Epithelial cell of esophagus (primary cell): ENCODE measurements at places on chromosomes 5 and 9.

DNA sequence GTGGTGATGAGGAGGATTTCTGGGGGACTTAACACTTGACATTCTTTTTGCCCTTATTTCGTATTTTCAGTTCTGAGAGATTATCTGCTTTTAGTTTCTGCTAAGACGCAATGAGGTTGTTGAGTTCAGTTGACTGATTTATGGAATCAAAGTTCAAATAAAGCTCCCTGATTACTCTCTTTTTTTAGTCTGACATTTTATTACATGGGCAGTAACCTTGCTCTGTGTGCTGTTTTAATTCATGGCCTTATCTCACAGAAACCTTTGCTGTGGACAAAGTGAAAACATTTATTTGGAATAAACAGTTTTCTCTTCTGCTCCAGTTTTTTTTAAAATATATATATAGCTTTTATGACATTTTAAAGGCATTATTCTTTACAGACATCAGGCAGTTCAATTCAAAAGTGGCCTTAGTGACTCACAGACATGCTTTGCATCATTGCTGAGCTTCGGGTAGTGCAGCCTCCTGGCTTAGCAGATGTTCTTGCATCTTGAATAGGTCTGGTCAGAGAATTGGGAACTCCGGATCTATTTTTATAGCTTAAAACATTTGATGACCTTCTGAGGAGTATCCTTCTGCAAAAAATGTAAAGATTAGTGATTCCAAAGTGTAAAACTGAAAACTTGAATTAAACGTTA, 162.9 kb downstream of the FAM170A start:
- peak; percentile 15 for DNase-seq

GRCh38 chr5:135105105-135105484, 71.1 kb upstream of the PITX1 start:
- DNase-seq = no peak

DNA sequence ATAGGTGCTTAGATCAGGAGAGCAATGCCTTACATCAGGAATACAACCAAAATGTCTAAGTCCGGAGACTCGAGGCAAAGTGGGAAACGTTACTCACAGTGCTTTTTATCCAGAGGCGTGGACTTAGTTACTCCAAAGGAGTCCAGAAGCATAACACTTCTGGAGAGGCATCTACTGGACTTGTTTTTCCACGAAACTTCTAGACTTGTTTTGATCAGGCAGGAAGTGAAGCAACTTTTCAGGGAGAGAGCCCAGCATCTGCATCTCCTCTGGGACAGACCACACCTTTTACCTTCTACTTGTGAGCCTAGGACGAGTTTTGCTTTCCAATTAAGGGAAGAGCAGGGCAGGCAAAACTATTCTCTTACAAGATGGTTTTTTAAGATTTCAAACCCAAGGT, 1.2 kb upstream of the TJP2 start:
- DNase-seq = peak; percentile 88

DNA sequence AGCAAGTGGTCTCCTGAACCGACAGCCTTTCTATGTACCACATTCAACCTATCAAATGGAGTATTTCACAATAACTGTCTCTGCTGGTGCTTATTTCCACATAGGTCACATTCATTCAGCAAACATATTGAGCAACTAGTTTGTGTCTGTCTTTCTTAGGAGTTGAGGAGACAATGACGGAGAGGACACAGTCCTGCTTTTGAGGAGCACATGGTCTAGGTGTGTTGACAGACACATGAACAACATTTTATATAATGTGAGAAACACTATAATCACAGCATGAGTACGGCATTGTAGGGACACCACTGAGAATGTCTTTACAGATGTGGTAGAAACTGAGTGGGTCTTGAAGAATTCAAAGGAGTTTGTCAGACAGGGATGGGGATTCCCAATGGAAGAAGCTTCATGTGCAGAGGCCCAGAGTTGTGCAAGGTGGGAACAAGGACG, 28.5 kb downstream of the NFIL3 start:
- DNase-seq = peak; percentile 90

- peak; percentile 45 for DNase-seq
Observed at GRCh38 chr5:18881615-18882014, 1106.4 kb downstream of the CDH18 start.

DNA sequence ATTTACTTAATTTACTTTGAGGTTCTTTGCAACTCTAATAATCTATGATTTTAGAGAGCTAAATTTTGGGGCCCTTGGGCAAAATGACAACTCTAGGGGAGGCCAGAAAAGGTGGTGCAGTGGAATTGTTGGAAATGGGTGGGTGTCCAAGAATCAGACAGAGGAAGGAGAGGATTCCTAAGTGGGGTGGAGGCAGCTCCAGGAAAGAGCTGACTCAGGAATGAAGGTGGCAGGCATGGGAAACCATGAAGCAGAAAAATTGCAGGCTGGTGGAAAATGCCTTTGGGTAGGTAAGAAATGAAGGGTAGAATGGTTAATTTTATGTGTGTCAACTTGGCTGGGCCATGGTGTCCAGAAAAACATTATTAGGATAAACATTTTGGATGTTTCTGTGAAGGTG, 248.5 kb upstream of the TUT7 start:
- DNase-seq = peak; percentile 21

- no peak for DNase-seq
Observed at GRCh38 chr9:14813336-14814248, 91.1 kb upstream of the CER1 start.

DNA sequence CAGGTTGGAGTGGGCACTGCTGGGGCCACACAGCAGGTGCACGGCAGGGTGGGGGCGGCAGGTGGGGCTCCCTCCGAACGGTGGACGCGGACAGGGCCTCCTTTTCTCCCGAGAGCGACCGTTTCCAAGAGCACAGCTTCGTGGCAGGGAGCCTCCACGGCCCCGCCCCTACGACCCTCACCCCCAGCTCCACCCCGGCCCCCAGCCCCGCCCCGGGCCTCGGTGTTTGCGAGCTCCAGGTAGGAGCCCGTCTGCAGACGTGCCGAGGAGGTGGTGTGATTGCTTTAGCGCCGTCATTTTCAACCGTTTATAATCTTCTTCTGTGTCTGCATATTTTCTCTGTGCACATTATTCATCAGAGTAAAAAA, 8.8 kb downstream of the GRIN1 start:
- no peak for DNase-seq

DNA sequence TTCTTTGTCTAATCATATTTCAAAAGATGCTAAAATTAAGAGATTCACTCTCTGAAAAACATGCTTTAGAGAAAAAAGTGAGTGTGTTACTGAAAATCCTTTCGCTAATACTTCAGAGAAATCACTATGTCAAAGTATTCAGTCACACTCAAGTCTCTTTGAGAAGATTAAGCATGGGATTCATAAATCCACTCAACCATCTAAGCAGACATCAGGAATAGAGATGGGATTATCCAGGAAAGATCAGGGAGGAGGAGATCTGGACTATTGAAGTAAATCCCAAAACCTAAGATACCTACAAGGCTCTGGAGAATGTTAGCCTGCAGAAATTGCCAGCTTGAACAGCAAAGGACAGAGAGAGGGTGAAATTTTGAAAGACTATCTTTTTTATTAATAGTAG, 317.2 kb upstream of the ACO1 start:
- no peak for DNase-seq

DNA sequence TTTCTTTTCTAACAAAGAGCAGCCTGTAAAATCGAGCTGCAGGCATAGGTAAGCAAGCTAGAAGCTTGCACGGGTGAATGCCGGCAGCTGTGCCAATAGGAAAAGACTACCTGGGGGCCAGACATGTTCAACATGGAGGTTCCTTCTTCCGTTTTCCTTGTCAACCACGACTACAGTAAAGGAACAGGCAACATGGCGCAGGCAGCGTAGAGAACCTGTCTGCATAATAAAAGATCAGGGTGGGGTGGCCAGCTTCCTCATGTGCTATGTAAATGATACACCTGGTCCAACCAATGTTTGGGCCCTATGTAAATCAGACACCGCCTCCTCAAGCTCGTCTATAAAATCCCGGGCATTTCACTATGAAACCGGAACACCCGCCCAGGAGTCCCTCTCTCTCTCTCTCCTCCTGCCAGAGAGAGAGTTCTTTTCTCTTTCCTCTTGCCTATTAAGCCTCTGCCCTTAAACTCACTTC, 103.8 kb upstream of the LIFR start:
- DNase-seq = peak; percentile 76

- DNase-seq = no peak
Observed at GRCh38 chr5:109351988-109352864, 57.5 kb downstream of the PJA2 start.

GRCh38 chr9:116178481-116179211, 25.1 kb downstream of the PAPPA start:
- no peak for DNase-seq

- DNase-seq = no peak
Observed at GRCh38 chr9:76620581-76620980, 143.7 kb upstream of the PCA3 start.

GRCh38 chr5:151222790-151223446, 974 bp downstream of the CCDC69 start:
- peak; percentile 26 for DNase-seq

- DNase-seq = no peak
Observed at GRCh38 chr5:76225336-76225735, 142.2 kb downstream of the SV2C start.

DNA sequence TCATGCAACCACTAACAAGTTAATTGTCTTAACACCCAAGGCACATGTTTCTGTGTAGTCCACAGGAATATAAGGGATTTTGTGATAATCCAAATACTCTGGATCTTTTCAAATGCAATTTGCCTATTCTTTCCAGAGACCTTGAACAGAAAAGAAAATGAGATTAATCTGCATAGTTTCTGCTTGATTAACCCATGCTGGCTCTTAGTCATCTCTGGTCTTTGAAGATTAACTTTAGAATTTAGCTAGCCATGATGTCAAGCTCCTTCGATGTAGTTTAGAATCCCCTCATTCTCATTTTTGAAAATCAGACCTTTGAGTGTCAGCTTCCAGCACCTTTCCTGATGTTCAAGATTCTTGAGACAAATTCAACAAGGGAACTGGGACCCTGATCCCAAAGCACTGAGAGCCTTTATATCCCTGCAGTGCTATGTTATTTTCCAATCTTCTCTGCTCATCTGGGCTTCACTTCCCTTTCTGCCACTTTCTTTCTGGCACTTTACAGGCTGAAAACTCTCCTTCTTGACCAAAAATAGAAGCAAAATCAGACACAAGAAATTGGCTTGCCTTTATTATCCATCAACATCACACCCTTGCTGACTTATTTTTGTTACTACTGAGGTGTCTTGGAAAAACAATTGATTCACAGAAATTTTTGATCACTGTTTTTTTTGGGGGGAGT, 155.5 kb downstream of the PALM2AKAP2 start:
- no peak for DNase-seq

GRCh38 chr5:53180538-53180937, 71.0 kb upstream of the MOCS2 start:
- no peak for DNase-seq

DNA sequence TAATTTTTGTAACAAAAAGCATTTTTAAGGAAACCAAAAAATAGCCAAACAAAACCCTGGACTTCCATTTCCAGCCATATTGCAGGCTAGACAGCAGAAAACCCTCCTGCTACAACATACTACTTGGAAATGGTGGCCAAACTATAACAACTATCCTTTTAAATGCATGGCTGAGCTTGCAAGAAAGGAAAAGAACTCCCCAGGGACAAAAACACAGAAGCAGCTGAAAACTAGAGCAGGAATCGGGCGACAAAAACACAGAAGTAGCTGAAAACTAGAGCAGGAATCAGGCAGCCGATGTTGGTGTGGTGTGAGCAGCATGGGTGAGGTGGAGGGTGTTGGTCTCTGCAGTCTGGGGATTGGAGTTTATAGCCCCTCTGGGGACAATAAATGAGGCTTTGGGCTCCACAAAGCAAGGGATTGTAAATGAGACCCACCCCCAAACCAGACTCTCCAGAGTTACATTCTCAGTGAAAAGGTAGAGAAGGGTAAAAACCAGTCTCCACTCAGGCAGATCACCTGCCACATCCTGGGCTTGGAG, 95.2 kb downstream of the C9orf50 start:
- DNase-seq = no peak

DNA sequence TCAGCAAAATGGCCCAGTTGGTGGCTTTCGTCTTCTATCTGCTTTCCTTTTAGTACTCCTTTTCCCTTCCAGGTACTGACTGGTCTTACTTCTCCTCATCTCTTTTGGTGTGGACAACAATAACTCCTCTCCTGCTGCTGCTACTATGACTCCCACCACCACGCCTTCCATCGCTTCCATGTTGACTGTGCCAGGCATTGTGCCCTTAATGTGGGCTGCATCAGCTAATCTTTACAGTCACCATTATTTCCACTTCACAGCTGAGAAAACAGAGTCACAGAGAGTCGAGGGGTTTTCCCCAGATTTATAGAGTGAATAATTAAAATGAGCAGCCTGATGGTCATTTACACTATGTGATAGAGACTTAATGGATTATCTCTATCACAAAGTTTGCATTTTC, 184.9 kb upstream of the IL12B start:
- DNase-seq = no peak

DNA sequence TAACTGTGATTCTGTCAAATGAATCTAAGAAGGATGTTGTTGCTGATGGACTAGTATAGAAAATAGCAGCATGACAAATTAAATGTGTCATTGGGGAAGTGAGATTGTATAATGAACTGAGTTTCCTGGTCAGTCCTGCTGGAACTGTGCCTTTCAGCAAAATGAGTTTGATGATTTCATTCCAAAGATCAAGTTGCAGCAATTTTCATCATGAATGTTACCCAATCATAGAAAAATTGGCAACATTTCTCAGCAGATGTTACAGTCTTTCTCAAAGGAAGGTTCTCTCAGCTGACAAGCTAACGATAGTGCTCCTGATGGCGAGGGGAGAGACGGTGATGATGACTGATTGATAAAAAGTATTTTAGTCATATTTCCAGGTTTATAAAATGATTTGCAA, 10.7 kb downstream of the PCDHAC2 start:
- DNase-seq = peak; percentile 71

GRCh38 chr5:76642390-76643040, 19.3 kb upstream of the F2RL2 start:
- no peak for DNase-seq

DNA sequence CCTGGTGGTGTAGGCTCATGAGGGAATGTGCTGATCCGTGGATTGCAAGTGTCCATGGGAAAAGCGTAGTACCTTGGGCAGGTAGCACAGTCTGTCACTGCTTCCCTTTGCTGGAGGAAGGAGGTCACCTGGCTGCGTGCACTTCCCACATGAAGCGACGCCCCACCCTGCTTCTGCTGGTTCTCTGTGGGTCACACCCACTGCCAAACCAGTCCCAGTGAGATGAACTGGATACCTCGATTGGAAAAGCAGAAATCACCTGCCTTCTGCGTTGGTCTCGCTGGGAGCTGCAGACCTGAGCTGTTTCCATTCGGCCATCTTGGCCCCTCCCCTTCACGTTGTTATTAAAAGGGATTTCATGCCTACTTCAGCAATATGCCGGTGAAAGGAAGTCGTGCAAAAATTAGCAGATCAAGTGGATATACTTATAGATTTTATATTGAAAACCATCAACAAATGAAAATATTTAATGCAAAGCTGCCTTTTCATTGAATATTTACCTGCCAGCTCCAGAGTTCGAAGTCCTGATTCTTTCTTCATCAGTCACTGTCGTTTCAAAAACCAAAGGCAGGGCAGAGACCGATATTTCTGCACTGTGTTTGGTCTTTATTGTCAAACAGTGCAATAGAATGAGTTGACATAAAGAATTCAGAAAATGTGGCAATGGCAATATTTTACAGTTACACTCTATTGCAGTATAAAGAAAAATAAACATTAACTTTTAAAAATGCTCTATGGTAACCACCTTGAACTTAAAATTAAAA, 123.2 kb downstream of the JAKMIP2 start:
- no peak for DNase-seq

GRCh38 chr5:66701244-66701643, 105.1 kb downstream of the MAST4 start:
- DNase-seq = no peak
